ENCODE measurements at places on chromosomes 4 and X. TPM values are rescaled to one million over a fixed set of nuclear protein-coding genes. Genes with fewer than 3 reads are reported as not detected.

DNA sequence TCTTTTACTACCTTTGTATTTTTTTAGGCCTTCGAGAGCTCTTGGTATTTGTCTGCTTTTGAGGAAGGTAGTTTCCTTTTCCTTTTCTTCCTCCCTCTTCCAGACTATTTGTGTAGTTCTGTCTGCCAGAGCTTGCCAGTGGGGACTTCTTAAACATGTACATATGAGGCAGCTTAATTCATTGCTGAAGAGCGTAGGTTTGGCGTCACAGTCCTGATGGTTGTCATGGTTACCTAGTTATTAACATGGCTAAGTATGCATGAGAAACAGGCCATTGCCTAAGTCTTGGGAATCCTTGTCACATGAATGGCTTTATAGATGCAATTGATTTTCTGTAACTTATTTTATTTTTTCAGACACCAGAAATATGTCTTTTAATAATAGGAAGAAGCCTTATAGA, 48.5 kb upstream of the ARMCX2 start:
- H3K27ac ChIP-seq, result no peak overlapping the region
- no peaks in the 10 kb centered on the region for H3K27me3 ChIP-seq
- H3K4me1 ChIP-seq, result no peaks in the 10 kb centered on the region
- no peaks in the 10 kb centered on the region for H3K36me3 ChIP-seq
- no peak overlapping the region for H3K4me3 ChIP-seq

TMEM131L gene
- total RNA-seq, result 32.7 TPM

DNA sequence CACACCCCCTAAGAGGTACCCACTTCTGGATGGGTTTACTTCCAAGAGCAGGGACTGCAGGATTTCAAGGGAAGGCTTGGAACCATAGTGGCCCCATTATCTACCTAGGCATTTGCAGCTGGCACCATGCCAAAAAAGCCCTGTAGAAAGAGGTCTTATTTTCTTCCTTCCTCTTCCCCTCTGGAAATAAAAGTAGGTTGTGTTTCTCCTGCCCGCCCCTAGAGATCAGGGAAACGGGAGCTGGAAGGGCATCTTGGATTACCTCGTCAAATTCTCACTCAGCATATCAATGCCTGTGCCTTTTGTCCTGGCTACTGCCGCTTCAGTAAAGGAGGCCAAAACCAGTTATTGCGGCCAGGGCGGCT, 1.6 kb downstream of the SCD5 start:
- H3K4me1 ChIP-seq, result peaks cover 10% of the 10 kb centered on the region
- H3K4me3 ChIP-seq, result peak overlapping the region; percentile 78
- H3K27me3 ChIP-seq, result peaks cover 47% of the 10 kb centered on the region
- no peaks in the 10 kb centered on the region for H3K36me3 ChIP-seq
- no peak for DNase-seq

- H3K36me3 ChIP-seq, result no peaks in the 10 kb centered on the region
- H3K27ac ChIP-seq, result no peak overlapping the region
- no peak overlapping the region for H3K4me3 ChIP-seq
- no peaks in the 10 kb centered on the region for H3K27me3 ChIP-seq
Observed at GRCh38 chr4:5757091-5757490, 46.1 kb downstream of the EVC start.

DNA sequence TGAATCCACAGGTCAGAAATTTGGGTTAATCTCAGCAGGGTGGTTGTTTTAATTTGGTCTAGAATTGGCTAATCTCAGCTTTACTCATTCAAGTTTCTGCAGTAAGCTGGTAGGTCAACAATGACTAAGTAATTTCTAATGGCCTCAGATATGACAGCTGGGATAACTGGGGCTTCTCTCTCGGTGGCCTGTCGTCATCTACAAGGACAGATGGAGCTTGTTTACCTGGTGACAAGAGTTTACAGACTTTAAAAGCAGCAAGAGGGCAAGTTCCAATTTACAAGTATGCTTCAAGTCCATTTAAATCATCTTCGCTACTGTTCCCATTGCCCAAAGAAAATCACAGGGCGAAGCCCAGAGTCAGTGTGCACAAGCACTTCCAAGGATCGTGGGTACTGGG, 453.9 kb downstream of the PDHA2 start:
- H3K4me3 ChIP-seq, result no peak overlapping the region
- H3K27ac ChIP-seq, result no peak overlapping the region
- H3K27me3 ChIP-seq, result no peaks in the 10 kb centered on the region
- DNase-seq, result no peak
- no peaks in the 10 kb centered on the region for H3K36me3 ChIP-seq
- H3K4me1 ChIP-seq, result no peaks in the 10 kb centered on the region

DNA sequence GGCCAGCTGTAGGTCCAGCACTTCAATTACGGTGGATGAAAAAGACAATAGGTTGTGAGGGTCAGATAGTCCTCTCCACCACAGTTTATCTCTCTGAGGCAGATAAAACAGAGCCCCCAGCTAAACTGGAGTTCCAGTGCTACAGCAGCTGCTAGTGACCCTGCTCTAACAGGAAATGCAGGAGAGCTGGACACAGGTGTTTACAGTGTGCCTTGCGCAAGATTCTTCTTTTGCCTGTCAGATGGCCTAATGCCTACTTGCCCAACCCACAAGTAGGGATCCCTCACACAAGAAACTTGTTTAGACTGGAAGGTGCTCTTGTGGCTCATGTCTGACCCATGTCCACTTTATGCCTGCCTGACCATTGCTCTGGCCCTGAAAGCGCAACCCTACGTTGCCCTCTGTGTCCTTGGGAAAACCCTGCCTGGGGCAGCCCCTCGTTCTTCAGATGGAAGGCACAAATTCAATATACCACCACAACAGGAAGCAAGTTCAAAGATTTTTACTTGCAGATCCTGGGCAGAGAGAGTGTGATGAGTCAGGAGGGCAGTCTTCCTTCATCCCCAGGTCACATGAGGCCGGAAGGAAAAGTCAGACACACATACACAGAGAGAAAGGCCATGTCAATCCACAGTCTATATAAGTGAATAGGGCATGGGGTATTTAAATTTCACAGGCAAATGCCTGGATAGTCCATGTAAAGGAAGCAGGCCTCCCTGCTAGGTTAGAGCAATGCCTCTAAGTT, 105.1 kb upstream of the ADGRL3 start:
- no peak for DNase-seq
- no peak overlapping the region for H3K27ac ChIP-seq
- H3K36me3 ChIP-seq, result no peaks in the 10 kb centered on the region
- H3K4me3 ChIP-seq, result no peak overlapping the region

DNAAF6 gene
- total RNA-seq, result not detected

GRCh38 chr4:1568855-1569460, 115.2 kb downstream of the FAM53A start:
- H3K4me1 ChIP-seq, result peaks cover 5% of the 10 kb centered on the region
- H3K27me3 ChIP-seq, result peaks cover 6% of the 10 kb centered on the region
- H3K27ac ChIP-seq, result no peak overlapping the region
- no peak for DNase-seq
- H3K36me3 ChIP-seq, result no peaks in the 10 kb centered on the region
- no peak overlapping the region for H3K4me3 ChIP-seq

- no peak overlapping the region for H3K4me3 ChIP-seq
- H3K4me1 ChIP-seq, result no peaks in the 10 kb centered on the region
- no peak overlapping the region for H3K27ac ChIP-seq
- no peak for DNase-seq
- no peaks in the 10 kb centered on the region for H3K27me3 ChIP-seq
Observed at GRCh38 chr4:125243789-125244397, 70.9 kb upstream of the FAT4 start.

- no peak overlapping the region for H3K4me3 ChIP-seq
- no peak overlapping the region for H3K27ac ChIP-seq
- H3K27me3 ChIP-seq, result no peaks in the 10 kb centered on the region
- peaks cover 1% of the 10 kb centered on the region for H3K36me3 ChIP-seq
- H3K4me1 ChIP-seq, result no peaks in the 10 kb centered on the region
Observed at GRCh38 chr4:166726832-166727231, 507.5 kb downstream of the SPOCK3 start.

- no peak overlapping the region for H3K4me3 ChIP-seq
- H3K27ac ChIP-seq, result no peak overlapping the region
- no peaks in the 10 kb centered on the region for H3K4me1 ChIP-seq
- DNase-seq, result no peak
Observed at GRCh38 chr4:115711575-115711974, 598.2 kb upstream of the NDST4 start.

- no peak for DNase-seq
- H3K27ac ChIP-seq, result peak overlapping the region; percentile 55
- H3K4me3 ChIP-seq, result peak overlapping the region; percentile 73
- H3K27me3 ChIP-seq, result peaks cover 13% of the 10 kb centered on the region
- H3K36me3 ChIP-seq, result peaks cover 20% of the 10 kb centered on the region
- H3K4me1 ChIP-seq, result peaks cover 50% of the 10 kb centered on the region
Observed at GRCh38 chr4:122700178-122700725, 32.3 kb upstream of the BBS12 start.

GRCh38 chrX:26050099-26050498, 88.0 kb upstream of the MAGEB18 start:
- no peak for DNase-seq
- H3K36me3 ChIP-seq, result no peaks in the 10 kb centered on the region
- no peaks in the 10 kb centered on the region for H3K4me1 ChIP-seq

GRCh38 chr4:138826754-138827153, 188.8 kb upstream of the NOCT start:
- H3K36me3 ChIP-seq, result no peaks in the 10 kb centered on the region
- H3K27me3 ChIP-seq, result no peaks in the 10 kb centered on the region
- no peak overlapping the region for H3K4me3 ChIP-seq
- no peak overlapping the region for H3K27ac ChIP-seq
- DNase-seq, result no peak
- H3K4me1 ChIP-seq, result no peaks in the 10 kb centered on the region

IGBP1 gene
- total RNA-seq, result 61.9 TPM

MTMR8 gene
- total RNA-seq, result 5.0 TPM

- no peak overlapping the region for H3K27ac ChIP-seq
- no peak for DNase-seq
- no peak overlapping the region for H3K4me3 ChIP-seq
- H3K4me1 ChIP-seq, result peaks cover 48% of the 10 kb centered on the region
- H3K27me3 ChIP-seq, result no peaks in the 10 kb centered on the region
- peaks cover 36% of the 10 kb centered on the region for H3K36me3 ChIP-seq
Observed at GRCh38 chr4:56463711-56464110, 3.7 kb upstream of the SRP72 start.

DNA sequence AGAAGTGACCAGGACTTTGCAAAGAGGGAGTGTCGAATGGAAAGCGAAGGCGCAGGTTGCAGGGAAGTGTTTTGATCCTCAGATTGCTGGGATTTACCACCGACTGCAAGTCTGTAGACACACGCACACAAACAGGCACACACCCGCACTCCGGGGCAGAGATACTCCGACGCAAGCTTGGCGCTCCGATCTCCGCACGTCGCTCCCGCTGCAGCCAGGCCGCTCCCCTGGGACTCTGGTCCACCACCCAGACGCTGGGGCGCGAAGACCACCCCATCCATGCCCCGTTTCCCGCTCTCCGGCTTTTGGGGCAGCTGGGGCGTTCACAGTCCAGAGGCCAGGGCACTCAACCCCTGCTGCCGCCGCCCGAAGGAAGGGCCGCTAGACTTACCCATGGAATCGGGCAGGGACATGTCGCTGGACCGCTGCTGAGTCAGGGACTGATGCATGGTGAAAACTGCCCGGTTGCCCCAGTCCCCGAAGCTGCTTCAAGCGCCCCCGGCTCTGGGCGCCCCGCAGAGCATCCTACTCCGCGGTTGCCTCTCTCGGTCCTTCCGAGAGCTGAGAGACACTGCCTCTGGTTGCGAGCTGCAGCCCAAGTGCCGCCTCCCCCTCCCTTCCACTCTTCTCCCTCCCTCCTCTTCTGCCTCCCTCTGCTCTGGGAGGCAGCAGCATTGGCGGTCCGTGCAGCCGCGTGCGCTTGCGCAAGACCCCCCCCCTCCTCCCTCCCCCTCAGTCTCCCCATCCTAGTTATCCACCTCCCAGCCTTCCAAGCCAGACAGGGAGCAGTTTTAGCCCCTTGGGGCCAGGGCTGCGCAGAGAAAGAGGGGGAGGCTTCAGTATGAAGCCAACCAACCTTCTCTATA, at the start of gene TMEM255A:
TSS of gene TMEM255A (minus strand) at position 601 of the 866 bp plus-strand sequence. CDS start at position 449, 152 bp downstream.
- H3K27me3 ChIP-seq, result peaks cover 73% of the 10 kb centered on the region
- peak within 1 kb of the TSS; percentile 90 for H3K4me3 ChIP-seq
- H3K36me3 ChIP-seq, result no peaks in the 10 kb centered on the region
- no peak within 1 kb of the TSS for H3K27ac ChIP-seq

DNA sequence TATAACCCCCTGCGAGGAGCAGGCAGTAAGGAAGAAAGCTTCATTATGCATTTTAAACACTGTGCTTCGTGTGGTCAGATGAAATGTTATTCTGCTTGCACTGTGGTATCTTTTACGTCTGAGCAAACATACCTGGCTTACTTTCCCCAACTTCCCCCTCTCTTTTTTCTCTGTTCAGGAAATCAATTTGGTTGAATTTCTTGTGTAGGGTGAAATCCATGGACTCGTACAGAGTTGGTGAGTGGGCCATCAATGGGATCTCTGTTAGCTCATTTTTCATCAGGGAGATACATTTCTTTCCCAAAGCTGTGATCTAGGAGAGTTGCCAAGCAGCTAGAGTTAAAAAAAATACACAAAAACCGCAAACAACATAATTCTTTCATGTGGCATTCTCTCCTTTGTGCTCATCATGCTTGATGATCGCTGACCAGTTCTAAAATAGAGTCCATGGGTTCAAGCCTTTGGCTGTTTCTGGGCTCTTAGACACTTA, 98.5 kb downstream of the FRAS1 start:
- H3K4me3 ChIP-seq, result no peak overlapping the region
- H3K27me3 ChIP-seq, result peaks cover 7% of the 10 kb centered on the region
- DNase-seq, result no peak
- no peak overlapping the region for H3K27ac ChIP-seq
- no peaks in the 10 kb centered on the region for H3K36me3 ChIP-seq
- H3K4me1 ChIP-seq, result no peaks in the 10 kb centered on the region

DNA sequence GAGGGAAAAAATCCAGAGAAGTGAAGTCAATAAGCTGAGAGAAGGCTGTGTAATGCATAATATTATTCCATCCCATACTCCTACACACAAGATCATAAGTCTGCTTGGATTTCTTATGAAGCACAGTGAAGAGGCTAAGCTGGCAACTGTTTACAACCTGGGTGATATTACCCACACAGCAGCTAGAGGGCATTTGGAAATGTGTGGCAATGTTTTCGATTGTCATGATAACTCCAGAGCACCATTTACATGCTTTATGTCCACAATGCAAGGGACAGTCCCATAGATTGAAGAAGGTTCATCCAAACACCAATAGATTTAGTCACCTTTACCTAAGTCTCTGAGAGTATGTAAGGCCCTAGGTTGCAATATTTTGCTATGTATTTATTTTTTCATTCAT, 412.2 kb downstream of the PPP3CA start:
- H3K36me3 ChIP-seq, result no peaks in the 10 kb centered on the region
- peaks cover 32% of the 10 kb centered on the region for H3K27me3 ChIP-seq
- DNase-seq, result no peak
- H3K27ac ChIP-seq, result no peak overlapping the region

DNA sequence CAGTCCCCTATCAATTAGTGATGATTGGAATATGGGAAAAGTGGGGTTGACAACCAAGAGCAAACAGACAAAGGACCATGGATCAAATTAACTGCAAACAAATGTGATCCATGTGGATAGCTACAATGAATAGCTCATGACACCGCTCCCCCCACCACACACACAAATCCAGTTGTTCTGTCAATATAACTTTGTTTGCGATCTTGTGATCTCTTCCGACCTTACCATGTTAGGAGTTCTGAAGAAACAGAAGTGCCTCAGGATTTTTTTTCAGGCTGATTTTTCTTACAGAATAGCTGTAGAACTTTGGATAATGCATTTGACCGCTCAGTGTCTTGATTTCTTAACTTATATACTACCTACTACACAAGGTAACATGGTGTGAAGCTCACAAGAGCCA, 116.6 kb downstream of the SH2D1A start:
- H3K27me3 ChIP-seq, result peaks cover 6% of the 10 kb centered on the region
- H3K4me3 ChIP-seq, result no peak overlapping the region

GLUD2 gene
- 0.23 TPM for total RNA-seq

WNK3 gene
- 1.4 TPM for total RNA-seq

REST gene
- total RNA-seq, result 60.6 TPM

GRCh38 chr4:97978791-97979488, 164.3 kb downstream of the STPG2 start:
- no peak for DNase-seq
- H3K27me3 ChIP-seq, result no peaks in the 10 kb centered on the region
- H3K36me3 ChIP-seq, result no peaks in the 10 kb centered on the region
- no peaks in the 10 kb centered on the region for H3K4me1 ChIP-seq
- no peak overlapping the region for H3K27ac ChIP-seq
- no peak overlapping the region for H3K4me3 ChIP-seq

Data from activated T-cell treated with anti-CD3 and anti-CD28 coated beads, Interleukin-2, amount 50 U/mL, for 72 hours (primary cell).